Urinary bladder (tissue), 4 donors: ENCODE measurements at places on chromosomes 6 and 20. TPM values are rescaled to one million over a fixed set of nuclear protein-coding genes. Genes with fewer than 3 reads are reported as not detected.

CGAS gene
- total RNA-seq, result 16.0 TPM

DNA sequence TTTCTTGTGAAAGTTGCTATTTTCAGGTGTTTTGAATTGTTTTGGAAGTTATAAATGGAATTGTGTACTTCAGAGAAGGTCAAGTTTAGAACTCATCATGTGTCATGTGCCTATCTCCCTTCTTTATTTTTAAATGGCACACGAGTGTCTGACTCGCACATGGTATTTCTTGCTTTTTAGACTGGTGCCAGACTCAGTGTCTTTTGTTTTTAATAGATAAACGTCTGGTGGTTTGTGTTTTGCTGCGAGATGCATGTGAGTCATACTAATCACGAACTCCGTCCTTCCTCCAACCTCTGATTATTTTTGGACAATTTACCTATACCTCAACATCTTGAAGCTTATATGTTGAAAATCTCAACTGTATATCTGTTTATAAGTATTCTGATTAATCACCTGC, 292.1 kb downstream of the CDKAL1 start:
- DNase-seq, result no peak

DNA sequence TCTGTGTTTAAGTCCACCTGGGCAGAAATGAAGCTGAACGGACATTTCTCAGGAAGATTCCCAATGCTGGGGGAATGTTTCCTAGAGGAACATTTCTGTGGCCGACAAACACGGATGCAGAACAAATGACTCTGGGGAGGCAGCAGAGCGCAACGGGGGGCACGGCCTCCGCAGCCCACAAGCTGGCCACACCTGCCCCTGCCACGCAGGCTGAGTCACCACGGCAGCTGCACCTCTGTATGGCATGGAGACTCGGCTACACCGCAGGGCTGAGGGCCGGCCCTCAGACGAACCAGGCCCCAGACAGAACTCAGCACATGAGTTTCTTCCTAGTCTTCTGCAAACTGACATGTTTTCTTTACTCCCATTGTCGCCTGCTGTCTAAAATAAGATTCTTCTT, 10.0 kb upstream of the PRR18 start:
- no peak for DNase-seq

DNA sequence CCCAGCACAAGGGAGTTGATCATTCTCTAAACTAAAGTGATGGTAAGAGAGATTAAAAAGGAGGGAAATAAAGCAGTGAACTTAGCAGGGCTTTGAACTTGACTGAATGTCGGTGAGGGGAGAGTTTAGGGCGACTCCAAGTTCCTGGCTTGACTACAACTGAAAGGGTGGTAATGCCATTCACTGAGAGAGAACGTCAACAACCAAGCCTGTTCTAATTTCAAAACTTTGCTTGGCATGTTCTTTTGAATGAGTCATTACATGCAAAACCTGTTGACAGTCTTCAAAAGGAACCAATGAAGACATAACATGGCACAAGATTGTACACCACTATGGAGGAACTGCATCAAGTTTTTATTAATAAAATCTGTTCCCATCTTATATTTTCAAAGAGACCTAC, 10.3 kb upstream of the MYB start:
- DNase-seq, result no peak

DNA sequence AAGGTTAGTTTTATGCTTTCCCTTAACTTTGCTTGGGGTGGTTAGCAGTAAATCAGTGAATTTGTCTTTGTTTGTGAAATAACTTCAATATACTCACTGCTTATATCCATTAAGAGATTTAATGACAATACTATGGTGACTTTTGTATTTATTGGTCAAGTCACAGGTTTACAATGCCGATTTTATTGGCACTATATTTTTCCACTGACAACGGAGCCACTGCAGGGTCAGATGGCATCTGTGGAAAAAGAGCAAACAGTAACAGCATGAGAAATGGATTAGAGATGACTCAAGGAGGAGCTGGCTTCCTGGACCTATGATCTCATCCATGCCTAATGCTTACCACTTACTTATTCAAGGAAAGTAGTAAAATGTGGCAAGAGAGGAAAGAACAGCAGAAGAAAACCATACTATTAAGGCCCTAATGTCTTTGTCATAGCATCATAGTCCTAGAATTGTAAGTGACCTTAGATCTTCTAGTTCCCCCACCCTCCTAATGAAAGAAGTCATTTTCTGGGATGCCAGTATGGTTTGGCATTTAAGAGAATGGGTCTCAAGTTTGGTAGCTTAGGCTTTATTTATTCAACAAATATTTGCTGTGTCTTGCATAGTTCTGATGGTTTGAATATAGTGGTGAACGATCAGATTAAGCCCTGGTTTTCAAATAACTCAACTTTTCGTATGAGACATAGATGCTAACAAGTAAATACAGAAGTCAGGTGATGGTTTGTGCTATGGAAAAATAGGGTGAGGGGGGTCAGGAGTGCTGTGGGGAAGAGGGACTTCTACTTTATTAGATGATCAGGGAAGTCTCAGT, 18.5 kb downstream of the RNF144B start:
- DNase-seq, result no peak
